IMR-90 (cell line): ENCODE measurements at places on chromosomes 16 and 17. TPM values are rescaled to one million over a fixed set of nuclear protein-coding genes. Genes with fewer than 3 reads are reported as not detected.

DNA sequence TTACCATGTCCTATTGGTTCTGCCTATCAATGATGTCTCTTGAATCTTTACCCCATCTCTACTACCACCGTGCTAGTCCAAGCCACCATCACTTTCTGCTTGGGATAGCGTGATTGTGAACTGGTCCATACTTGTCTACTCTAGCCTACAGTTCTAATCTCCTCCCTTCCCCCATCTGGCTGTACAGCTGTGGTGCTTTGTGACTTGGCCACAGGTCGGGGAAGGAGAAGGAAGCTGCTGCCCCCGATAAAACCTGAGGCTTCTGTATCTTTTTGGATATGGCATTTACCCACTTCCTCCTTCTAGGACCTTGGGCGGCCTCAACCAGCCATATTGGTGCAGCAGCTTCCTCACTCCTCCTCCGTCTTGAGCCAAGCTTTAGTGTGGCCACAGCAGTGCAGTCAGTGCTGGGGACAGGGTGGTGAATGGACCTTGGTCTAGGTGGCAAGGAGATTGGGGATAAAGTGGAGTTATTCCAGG, 314 bp upstream of the ITGA2B start:
- DNase-seq, result no peak

DNA sequence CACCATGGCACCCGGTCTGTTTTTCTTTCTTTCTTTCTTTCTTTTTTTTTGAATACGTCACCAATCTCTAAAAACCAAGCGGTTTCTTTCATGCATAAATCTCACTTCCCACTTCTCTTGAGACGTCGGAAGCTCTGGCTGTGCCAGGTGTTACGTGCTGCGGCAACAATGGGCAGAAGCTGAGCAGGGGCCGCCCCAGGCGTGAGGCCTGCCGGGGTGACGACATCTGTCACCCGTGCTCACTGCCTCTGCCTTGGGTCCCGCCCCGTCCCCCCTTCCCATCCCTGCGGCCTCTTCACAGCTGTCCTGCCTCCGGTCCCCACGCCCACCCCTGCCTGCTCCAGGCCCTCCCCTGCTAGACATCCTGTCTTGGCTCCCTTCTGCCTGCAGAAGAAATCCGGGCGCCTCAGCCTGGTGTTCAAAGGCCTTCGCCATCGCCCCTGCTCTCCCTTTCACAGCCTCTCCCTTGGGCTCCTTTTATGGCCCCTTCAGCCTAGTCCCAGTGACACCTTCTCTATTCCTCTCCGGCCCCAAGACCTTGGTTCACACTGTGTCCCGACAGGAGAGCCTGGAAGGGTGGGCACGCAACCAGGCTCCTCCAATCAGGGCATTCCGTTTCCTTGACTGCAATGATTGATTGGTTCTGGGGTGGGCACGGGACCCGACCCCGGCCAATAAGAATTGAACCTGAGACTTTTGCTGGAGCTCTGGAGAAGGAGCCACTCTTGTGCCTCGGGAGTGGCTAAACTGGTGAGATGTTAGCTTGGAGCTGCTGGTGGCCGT, 4.8 kb downstream of the P2RX1 start:
- DNase-seq, result no peak

GRCh38 chr16:82481455-82481854, 145.3 kb upstream of the CDH13 start:
- DNase-seq, result peak; percentile 3

Gene USP36
- 28.3 and 30.6 TPM in 2 replicates for total RNA-seq

GRCh38 chr17:58313815-58314705, 14.5 kb downstream of the TSPOAP1 start:
- no peak for DNase-seq

- no peak for DNase-seq
These were observed 635 bp downstream of the WNK4 start for GRCh38 chr17:42780851-42781638.

- DNase-seq, result no peak
These were observed 34.8 kb upstream of the GAS7 start for GRCh38 chr17:10233161-10233560.

DNA sequence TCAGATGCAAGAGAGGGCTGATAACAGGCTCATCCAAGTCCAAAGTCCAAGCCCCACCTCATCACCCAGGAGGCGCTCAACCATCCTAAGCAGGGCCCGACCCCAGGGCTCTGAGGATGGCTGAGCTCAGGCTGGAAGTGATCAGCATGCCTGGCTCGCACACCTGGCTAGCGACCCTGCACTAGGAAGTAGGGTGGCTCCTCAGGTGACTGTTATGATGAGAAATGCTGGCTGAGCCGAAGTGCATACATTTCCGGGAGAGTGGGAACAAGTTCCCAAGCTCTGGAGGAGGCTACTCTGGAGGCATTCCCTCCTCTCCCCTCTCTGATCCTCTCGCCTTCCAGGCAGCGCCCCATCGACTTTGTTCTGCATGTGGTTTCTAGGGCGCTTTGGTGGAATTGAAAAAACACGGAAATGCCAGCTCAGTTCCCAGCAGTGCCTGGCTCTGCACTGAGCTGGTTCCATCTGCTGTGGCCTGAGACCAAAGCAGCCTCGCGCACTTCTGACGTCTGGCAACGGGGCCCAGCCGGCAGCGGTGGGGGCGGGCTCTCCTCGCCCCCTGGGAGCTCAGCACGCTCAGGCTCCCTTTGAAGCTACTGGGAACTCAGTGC, 130.3 kb downstream of the IRF8 start:
- DNase-seq, result peak; percentile 68

- DNase-seq, result no peak
These were observed 1.1 kb downstream of the ELOB start for GRCh38 chr16:2775765-2776499.

GRCh38 chr16:76035689-76036088, 241.5 kb upstream of the CNTNAP4 start:
- DNase-seq, result no peak

DNA sequence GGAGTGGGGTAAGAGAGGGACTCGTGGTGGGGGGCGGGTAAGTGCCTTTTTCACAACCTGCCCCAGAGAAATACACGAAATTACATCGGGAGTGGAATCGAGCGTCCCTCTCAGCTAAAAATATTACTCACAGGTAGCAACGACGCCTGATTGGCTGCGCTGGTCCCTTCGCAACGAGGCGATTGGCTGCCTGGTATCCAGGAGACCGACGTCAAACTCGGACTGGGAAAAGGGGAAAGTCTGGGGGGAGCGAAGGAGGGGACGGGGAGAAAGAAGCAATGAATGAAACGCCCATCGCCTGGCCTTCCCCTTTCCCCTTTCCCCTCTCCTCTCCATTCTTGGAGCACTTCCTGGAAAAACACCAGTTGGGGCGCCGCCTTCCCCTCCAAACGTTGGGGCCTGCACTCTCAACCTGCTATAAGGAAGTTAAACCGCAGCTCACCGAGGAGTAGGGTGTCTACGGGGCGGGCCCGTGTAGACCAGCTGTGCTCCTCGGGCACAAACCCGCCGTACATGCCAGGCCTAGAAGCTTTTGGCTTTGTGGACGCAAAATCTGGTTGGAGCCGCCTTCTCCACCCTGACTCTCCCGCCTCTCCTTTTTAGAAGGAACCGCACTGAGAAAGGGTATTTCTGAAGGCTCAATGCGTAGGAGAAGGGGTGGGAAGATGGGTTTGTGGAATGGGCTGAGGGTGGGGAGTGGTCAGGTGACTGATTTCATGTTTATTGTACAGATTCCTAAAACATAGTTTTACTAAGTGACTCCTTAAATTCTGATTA, 1.4 kb upstream of the TOB1 start:
- peak; percentile 93 for DNase-seq

GRCh38 chr16:80804526-80805383, at the start of gene CDYL2:
TSS of gene CDYL2 (minus strand) at chr16:80804598. CDS start at chr16:80804173, 425 bp downstream.
- peak; percentile 2 for DNase-seq

DNA sequence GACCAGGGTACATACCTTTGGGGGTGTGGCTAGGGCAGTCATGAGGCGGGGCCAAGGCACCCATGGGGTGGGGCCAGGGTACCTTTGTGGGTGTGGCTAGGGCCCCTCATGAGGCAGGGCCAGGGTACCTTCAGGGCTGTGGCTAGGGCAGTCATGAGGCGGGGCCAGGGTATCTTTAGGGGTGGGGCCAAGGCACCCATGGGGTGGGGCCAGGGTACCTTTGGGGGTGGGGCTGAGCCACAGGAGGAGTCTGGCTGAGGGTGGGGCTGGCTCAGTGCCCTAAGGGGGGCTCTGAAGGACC, 3.5 kb downstream of the GNG13 start:
- DNase-seq, result no peak

DNA sequence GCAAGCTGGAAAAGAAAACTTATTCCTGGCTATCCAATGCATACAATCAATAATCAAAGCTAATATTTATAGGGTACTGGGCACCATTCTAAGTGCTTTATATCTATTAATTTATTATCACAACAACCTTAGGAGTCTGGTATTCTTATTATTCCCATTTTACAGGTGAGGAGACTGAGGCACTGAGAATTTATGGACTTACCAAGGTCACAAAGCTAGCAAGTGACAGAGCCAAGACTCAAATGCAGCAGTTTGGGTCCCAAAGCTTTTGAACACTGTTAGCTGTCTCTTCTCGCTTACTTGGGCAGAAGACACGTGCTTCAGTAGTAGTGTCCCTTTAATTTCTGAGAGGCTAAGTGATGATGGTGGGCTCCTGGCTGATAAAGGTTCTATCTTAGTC, 152.6 kb downstream of the AATF start:
- DNase-seq, result no peak

GRCh38 chr17:35373984-35374765, 754 bp upstream of the SLFN11 start:
- peak; percentile 55 for DNase-seq

GRCh38 chr16:57628008-57628781, at the start of gene ADGRG1:
TSS of gene ADGRG1 (plus strand) at chr16:57628630. CDS start at chr16:57650288, 21,658 bp downstream.
- peak; percentile 97 for DNase-seq

DNA sequence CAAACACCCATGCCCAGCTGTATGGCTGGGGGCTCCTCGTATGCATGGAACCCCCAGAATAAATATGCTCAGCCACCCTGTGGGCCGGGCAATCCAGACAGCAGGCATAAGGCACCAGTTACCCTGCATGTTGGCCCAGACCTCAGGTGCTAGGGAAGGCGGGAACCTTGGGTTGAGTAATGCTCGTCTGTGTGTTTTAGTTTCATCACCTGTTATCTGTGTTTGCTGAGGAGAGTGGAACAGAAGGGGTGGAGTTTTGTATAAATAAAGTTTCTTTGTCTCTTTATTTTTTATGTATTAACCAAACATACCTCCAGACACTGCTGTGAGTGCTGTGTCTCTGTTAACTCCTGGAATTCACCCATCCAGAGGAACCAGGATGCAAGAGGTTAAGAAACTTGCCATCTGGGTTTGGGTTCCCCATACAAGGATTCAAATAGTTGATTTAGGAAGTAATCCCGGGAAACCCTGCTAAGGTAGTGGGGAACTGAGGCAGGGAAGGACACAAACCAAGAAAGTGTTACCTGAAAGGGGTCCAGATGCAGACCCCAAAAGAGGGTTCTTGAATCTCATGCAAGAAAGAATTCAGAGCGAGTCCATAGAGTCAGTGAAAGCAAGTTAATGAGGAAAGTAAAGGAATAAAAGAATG, 37.4 kb upstream of the IL21R start:
- DNase-seq, result no peak

DNA sequence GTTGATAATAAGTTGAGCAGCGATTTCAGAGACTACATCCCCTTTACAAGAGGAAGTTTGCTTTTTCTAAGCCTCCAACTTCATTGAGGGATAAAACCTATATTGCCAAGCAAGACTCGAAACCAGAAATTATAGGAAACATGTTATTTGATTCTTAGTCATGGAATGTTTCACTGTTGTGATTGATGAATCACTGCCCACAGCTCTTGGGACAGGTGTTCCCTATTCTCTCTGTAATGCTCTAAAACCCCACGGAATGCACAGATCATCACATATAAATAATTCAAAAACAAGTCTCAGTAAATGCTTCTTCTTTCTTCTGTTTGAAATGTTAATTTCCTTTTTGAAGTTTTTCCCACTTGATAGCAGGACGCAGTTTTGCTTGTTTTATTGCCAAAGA, 809.5 kb upstream of the GOT2 start:
- DNase-seq, result peak; percentile 78

Gene RUNDC3A
- under 0.01 TPM in 2 replicates for total RNA-seq

GRCh38 chr16:47848421-47849109, 307.2 kb downstream of the ABCC12 start:
- DNase-seq, result peak; percentile 55

Gene HOXB6
- total RNA-seq, result 11.1 and 11.9 TPM in 2 replicates

GRCh38 chr17:29433541-29433940, 43.4 kb downstream of the TAOK1 start:
- no peak for DNase-seq
